ENCODE measurements at places on chromosomes 2 and 18.
A peak's percentile ranks its signal among the peaks of the same experiment; 100 is the strongest.

GRCh38 chr2:104444392-104444791 lies 409.5 kb upstream of the POU3F3 start:
- DNase-seq = peak; percentile 59

GRCh38 chr2:59174536-59175243 lies 933.6 kb upstream of the FANCL start:
- no peak for DNase-seq

- DNase-seq = no peak
These were observed 37.4 kb downstream of the RTN4 start for GRCh38 chr2:55012672-55013484.

DNA sequence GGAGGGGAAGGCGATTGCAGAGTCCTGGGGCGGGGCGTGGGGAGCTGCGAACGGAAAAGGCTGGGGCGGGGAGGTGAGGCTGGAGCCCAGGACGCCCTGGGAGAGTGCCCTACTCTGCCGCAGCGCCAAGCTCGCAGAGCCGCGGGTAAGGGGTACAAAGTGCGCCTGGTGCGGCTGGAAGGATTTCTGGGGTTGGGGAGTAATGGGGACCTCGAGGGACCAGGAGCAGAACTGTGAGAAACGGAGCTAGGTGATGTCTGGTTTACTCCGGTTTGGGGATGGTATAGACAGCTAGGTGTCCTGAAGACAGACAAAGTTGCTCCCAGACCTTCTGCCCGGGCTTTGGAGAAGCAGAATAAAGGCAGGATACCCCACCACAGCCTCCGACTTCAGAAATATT lies 718 bp upstream of the NXPH2 start:
- no peak for DNase-seq

- peak; percentile 37 for DNase-seq
These were observed 180.5 kb downstream of the DIS3L2 start for GRCh38 chr2:232142049-232142448.

DNA sequence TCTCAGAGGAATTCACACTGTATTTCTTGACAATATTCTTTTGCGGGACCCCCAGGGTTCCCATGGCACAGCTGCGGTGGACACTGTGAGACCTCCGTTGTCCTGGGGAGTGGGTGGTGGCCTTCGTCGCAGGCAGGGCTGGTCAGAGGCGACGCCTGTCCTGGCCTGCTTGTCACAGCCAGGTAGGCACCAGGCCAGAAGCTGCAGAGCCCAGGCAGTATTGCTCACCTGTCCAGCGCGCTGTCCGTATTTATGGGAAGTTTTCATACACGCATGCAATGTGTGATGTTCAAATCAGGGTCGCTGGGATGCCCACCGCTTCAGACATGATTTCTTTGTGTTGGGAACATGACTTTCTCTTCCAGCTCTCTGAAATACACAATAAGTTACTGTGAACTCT lies 126.6 kb downstream of the RTP5 start:
- no peak for DNase-seq

- no peak for DNase-seq
These were observed 128.0 kb upstream of the SMAD2 start for GRCh38 chr18:48058486-48058885.

DNA sequence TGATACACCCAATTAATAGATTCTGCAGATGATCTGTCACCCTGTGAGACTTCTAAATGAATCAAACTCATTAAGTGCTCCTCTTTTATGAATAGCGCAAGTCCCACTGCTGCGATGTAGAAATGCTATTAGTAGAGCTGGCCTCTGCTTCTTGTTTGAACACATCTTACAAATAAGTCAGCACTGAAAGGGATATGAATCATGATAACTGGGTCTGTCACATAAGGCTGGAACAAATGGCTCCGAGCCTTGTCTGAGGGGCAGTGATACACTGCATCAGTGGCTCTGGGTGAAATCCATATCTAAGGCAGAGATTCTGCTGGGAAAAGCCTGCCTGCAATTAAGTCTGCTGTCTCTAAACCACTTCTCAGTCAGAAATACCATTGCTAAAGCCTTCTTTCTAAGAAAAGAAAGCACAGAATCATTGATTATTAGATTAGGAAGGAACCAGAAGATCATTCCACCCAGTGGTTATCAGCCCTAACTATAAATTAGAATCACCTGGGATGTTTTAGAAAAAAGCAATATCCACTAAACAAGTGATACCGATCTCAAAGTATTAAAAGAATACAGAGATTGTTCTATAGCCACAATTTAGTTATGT lies 75.2 kb downstream of the SLC5A7 start:
- no peak for DNase-seq

DNA sequence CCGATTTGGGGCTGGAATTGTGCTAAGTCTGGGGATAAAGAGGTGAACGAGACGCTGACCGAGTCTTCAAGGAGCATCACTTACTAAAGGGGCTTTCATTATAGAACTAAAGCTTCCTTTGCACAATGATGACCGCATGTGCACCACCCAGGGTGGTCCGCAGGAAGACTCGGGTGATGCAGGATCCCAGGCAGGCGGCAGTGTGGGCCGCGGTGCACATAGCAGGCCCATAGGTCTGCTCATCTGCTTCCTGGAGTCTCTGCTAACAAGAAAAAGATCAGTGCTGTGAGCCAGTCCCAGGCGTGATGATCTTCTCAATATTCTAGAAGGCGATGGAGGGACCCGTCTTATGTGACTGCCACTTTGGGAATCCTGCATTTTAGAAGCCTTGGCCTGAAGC lies 122.8 kb downstream of the PXDN start:
- DNase-seq = no peak

GRCh38 chr2:134127496-134127895 lies 126.4 kb upstream of the MGAT5 start:
- no peak for DNase-seq

DNA sequence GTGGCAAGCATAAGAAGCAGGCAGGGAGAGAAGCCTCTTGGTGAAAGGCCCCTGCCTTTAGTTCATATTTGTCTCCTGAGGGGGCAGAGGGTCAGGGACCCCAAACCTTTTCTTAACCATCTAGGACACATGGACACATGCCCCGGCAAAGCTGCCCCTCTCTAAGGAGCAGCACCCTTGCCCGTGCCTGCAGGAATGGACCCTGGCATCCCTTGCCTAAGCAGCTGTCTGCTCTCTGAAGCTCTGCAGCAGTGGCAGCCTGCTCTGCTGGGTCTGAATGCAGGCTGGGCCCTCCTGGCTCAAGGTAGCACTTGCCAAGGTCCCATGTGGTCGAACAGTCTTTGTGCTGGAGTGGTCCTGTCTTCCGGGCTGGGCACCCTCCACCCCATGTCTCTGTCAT lies 174.4 kb downstream of the CELF4 start:
- DNase-seq = no peak

GRCh38 chr2:74387346-74387745 lies 7.2 kb upstream of the DCTN1 start:
- DNase-seq = peak; percentile 85

DNA sequence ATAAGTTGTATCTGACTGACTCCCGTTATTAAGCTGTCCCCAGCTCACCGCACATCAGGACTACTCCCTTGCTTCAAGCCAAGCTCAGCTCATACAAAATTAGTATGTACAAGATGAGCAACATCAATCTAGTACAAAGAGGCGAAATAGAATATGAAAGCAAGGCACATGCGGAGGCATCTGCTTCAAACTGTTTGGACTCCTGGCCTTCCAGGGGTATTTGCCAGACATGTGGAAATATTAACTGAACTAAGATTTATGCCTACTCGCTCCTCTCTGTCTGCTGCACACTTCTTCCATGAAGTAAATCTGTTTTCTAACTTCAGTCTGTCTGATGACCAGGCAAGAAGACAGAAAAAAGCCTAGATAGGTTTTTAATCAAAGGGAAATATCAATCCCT lies 499.8 kb downstream of the PID1 start:
- no peak for DNase-seq

GRCh38 chr2:20543469-20544152 lies 96.7 kb downstream of the RHOB start:
- no peak for DNase-seq

DNA sequence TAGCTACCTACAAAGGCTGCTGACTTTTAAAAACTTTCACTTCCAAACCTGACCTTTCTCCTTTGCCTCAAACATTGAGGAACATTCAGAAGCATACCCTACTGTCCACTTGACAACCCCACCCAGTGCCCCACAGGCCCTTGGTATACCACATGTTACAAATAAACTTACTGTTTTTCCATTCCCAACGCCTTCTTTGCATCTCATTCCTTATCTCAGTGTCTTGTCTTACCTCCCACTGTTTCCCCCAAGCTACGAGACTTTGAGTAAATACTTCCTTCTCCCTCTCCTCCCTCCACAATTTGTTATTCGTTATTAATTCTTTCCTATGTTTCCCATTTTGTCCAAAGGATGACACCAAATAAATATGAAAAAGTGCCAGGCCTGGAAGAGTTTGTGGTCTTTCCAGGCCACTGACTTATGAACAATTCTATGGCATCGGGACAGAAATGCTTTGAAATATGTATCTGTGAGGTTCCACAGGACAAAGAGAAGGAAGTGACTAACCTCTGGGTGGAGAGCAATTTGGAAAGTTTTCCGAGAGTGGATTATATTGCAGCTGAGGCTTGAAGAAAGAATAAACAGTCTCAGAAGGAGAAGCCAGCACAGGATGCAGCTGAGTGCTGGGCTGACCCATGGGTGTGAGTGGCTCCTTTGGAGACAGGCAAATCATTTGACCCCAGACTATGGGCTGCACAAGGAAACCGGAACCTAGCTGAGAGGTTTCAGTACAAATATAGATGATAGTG lies 409.0 kb downstream of the LPIN1 start:
- peak; percentile 82 for DNase-seq

DNA sequence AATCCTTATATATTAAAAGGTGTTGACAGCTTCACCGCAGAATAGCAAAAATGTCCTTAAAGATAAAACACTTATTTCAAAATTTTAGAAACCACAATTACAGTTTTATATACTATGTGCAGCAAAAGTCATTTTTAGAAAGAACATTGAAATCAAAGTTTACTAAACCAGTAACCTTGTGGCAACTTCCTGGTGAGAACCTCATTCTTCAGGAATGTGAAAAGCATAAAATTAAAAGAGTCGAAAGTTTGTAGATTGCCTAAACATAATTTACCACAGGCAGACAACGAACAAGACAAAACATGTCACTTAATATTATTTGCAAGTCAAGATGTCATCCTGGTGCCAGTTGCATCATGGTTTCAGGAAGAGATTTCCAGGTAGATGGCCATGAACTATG lies 108.3 kb upstream of the NRP2 start:
- peak; percentile 41 for DNase-seq

DNA sequence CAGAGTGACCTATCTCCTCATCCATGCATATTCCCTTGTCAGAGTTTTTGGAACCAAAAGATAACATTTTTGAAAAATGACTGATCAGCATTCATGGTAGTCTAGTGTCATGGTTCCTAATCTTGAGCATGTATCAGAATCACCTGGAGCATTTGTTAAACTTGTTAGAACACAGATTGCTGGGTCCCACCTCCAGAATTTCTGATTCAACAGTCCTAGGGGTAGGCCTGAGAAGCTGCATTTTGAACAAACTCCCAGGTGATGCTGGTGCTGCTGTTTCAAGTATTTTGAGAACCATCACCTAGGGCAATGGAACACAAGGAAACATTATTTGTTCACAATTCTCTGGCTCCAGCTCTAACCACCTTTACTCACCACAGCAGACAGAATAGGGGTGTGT lies 21.0 kb downstream of the TMEM200C start:
- no peak for DNase-seq

GRCh38 chr2:65613968-65614555 lies 181.7 kb upstream of the SPRED2 start:
- DNase-seq = no peak

DNA sequence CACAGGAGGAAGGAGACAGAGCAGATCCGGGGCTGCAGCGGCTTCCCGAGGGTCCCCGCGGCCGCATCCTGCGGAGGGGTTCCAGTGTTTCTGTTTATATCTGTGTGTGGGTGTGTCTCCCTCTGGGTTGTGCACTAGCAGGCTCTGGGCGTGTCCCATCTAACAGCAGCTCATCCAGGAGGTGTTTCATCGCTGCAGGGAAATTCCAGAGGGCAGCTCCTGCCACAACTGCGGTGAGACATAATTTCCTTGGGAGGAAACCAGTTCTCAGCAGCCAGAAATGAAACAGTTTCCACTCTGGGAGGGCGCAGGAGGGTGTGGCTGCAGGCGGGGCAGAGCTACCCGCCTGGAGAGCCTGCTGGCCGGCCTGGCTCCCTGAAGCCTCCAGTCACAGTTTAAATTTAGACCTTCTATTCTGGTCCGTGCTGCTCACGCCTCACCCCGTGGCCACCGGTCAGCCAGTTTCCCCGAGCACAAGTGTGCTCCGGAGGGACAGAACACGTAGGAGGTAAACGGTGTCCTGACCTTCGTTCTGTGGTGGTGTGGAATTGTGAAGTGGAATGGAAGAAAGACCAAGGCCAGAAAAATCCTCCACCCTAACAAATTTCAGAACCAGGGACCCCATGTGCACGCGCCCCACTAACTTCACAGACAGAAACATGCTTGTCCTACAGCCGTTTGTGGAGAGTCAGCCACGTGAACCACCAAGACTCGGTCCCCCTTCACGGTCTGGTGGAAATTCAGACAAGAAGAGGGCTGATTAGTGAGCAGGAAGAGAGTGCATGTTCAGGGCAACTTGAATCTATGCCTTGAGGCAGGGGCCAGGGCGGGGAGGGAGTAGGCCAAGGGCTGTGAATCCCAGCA lies 50.2 kb downstream of the TEX44 start:
- DNase-seq = peak; percentile 99

GRCh38 chr2:158755310-158756087 lies 39.6 kb upstream of the DAPL1 start:
- DNase-seq = peak; percentile 48

GRCh38 chr18:50218432-50219197 lies 23.7 kb upstream of the MYO5B start:
- DNase-seq = peak; percentile 33

GRCh38 chr2:127857265-127857808 lies 618 bp downstream of the POLR2D start:
- DNase-seq = no peak

- DNase-seq = no peak
These were observed 232.3 kb upstream of the MYT1L start for GRCh38 chr2:2563309-2563860.

DNA sequence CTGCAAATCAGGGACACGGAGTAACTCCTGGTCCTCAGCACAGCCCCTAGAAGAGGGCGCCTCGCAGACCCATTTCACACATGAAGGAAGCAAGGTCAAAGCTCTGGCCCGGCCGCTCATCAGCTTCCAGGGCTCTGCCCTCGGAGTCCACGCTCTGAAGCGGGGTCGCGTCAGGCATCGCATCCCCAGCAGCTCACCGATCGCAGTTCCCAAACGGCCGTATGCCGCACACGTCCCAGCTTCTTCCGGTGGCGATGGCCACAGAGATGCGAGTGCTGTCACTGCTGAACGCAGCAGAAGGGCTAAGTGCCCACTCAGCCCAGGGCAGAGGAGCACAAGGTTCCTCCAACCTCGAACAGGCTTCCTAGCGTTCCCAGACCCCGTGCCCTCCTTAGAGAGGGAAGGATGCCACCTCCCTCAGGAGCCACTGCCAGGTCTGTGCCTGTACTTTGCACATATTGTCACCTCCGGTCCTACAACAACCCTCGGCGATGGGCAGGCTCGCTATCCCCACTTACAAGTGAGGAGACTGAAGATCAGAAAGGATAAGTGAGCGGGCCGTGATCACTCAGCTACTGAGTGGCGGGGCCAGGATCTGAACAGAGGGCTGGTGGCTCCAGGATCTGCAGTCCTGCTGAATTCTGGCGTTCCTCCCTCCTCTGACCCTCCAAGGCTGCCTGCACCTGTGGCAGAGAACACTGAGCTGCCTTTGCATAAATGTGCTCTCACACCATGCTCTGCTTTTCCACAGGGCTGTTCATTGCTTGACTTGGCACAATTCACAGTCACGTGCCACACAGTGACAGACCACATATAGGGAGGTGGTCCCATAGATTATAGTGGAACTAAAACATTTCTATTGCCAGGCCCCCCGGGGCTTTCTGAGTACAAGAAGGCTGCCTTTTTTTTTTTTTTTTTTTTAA lies 71.4 kb downstream of the COPS8 start:
- DNase-seq = peak; percentile 38
